ENCODE measurements at places on chromosomes 2 and 18. TPM values are rescaled to one million over a fixed set of nuclear protein-coding genes. Genes with fewer than 3 reads are reported as not detected.

DNA sequence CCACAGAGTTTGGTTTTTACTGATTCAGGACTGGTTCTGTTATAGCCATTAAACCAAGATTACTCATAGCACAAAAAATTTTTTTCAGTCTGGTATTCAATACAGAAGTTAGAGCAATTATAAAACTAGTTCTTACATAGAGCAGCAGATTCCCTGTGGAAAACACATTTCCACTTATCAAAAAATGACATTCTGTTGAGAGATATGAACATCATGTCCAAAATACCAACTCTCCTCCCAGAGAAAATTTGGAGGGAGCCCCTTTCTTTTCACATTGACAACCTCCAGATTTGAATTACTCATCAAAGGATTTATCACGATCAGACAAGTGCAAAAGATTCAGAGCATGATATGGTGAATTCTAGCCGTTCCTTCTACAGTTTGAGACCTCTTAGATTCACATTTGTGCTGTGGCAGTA lies 126.8 kb upstream of the SERPINE2 start:
- no peaks in the 10 kb centered on the region for H3K27me3 ChIP-seq
- no peaks in the 10 kb centered on the region for H3K36me3 ChIP-seq
- no peak overlapping the region for H3K27ac ChIP-seq
- no peak overlapping the region for H3K4me3 ChIP-seq
- H3K4me1 ChIP-seq: no peaks in the 10 kb centered on the region
- no peak for DNase-seq

- no peak overlapping the region for H3K27ac ChIP-seq
- DNase-seq: no peak
- no peaks in the 10 kb centered on the region for H3K4me1 ChIP-seq
- H3K4me3 ChIP-seq: no peak overlapping the region
- no peaks in the 10 kb centered on the region for H3K36me3 ChIP-seq
- H3K27me3 ChIP-seq: no peaks in the 10 kb centered on the region
Observed at GRCh38 chr2:239411549-239412319, 10.9 kb upstream of the HDAC4 start.

DNA sequence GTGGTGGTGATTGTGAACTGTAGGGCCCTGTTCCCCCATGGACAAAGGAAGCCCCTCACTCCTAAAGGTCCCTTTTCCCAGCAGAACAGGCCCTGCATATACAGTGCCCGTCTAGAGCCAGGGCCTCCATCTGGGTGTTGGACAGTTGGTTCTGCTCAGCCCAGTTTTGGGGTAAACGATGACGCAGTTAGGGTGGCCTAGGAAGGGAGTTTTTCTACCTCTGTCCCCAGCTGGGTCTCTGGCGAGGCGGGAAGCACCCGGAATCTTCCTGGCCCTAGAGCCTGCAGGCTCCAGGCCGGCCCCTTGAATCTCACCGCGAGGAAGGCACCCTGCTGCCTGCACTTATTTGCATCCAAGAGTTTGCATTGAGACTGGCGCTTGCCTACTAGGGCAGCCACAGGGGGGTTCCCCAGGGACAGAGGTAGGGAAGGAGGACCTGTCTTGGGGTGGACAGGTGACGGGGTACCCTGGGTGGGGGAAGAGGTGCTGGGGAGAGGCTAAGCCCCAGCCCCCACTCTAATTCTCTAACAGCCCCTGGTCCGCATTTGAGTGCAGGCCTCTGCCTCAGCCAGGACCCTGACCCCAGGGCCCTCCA lies 529 bp upstream of the MTA3 start:
- no peaks in the 10 kb centered on the region for H3K27me3 ChIP-seq
- peaks cover 9% of the 10 kb centered on the region for H3K4me1 ChIP-seq
- peak overlapping the region; percentile 90 for H3K27ac ChIP-seq
- peak; percentile 18 for DNase-seq
- H3K4me3 ChIP-seq: peak overlapping the region; percentile 86

- peaks cover 6% of the 10 kb centered on the region for H3K4me1 ChIP-seq
- no peaks in the 10 kb centered on the region for H3K27me3 ChIP-seq
- DNase-seq: peak; percentile 74
- H3K4me3 ChIP-seq: no peak overlapping the region
- H3K36me3 ChIP-seq: no peaks in the 10 kb centered on the region
Observed at GRCh38 chr2:74334931-74335333, 8.3 kb downstream of the SLC4A5 start.

DNA sequence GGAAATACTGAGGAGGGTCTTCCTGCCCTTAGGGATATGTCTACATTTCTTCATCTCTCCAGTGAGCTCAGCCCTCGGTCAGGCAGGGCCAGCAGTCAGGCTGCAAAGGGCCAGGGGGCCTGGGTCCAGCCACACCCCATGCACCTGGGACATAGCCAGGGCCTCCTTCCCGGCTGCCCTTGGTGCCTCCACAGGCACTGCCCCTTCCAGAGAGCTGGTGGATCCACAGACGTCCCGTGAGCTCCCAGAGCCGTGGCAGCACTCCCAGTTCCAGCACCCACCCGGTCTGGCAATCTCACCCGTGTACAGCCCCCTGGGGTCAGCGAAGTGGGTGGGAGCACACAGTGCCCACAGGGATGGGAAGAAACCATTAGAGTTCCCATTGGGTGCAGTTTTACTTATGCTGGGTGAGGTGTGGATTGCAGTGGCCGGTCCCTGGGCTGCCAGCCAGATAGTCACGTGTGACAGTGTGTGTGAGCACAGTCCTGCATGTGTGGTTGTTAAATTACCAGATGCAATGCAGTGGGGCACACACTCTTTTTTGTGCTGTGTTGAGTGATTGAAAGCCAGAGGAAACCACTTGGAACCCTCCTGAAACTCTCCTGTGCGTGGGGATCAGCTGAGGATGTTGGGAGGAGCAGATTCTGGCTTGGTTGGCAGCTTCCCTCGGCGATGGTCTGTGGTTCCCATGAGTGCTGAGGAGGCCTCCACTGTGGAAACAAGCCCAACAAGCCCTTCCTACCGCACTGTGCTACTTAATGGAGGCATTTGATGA lies 131.0 kb downstream of the SNTG2 start:
- H3K36me3 ChIP-seq: no peaks in the 10 kb centered on the region
- no peaks in the 10 kb centered on the region for H3K27me3 ChIP-seq
- H3K27ac ChIP-seq: no peak overlapping the region
- no peaks in the 10 kb centered on the region for H3K4me1 ChIP-seq
- H3K4me3 ChIP-seq: no peak overlapping the region

- no peaks in the 10 kb centered on the region for H3K36me3 ChIP-seq
- no peak overlapping the region for H3K27ac ChIP-seq
- DNase-seq: no peak
- no peak overlapping the region for H3K4me3 ChIP-seq
Observed at GRCh38 chr2:234849678-234850077, 102.1 kb upstream of the SH3BP4 start.

GRCh38 chr2:47152803-47153202 lies 2.3 kb downstream of the STPG4 start:
- no peaks in the 10 kb centered on the region for H3K27me3 ChIP-seq
- H3K4me3 ChIP-seq: no peak overlapping the region
- H3K27ac ChIP-seq: no peak overlapping the region
- no peak for DNase-seq
- H3K36me3 ChIP-seq: peaks cover 5% of the 10 kb centered on the region
- no peaks in the 10 kb centered on the region for H3K4me1 ChIP-seq

DNA sequence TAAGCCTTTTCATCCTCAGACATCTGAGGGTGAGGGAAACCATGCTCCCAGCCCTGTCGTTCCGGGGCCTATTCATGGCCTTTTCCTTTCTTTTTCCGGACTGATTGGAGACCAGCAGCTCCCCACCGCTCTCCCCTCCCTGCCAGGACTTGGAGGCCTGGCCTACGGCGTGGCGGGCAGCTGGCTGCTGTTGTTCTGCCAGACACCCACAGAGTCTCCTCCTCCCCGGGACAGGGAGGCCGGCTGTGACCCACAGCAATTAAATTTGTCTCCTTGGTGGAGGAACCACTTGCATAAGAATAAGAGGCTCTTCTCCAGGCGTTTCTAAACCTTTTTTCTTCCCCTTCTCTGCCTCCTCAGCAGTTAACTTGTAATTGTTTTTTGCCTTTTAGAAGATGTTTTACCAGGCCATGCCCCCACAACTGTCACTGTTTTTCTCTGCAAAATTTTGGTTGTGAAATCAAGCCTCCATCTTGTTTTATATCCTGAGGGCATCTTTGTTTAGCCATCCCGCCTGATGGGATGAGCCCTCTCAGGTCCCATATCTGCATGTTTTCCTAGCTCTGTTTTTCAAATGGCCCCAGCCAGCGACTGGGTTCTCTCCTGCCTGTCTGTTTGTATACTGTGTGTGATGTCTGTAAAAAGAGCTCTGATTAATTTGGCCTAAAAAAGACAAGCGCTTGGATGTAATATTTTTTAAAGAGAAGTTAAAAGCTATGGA lies 1060.0 kb upstream of the DDX18 start:
- no peaks in the 10 kb centered on the region for H3K4me1 ChIP-seq
- no peak overlapping the region for H3K4me3 ChIP-seq
- DNase-seq: no peak
- H3K36me3 ChIP-seq: no peaks in the 10 kb centered on the region
- no peak overlapping the region for H3K27ac ChIP-seq

- DNase-seq: no peak
- H3K4me3 ChIP-seq: peak overlapping the region; percentile 91
- no peaks in the 10 kb centered on the region for H3K27me3 ChIP-seq
- peaks cover 40% of the 10 kb centered on the region for H3K4me1 ChIP-seq
- H3K27ac ChIP-seq: peak overlapping the region; percentile 99
Observed at GRCh38 chr2:61469424-61470121, 1.3 kb downstream of the USP34 start.

GRCh38 chr2:65025453-65026123 lies 30.6 kb upstream of the CEP68 start:
- H3K27me3 ChIP-seq: no peaks in the 10 kb centered on the region
- peaks cover 34% of the 10 kb centered on the region for H3K36me3 ChIP-seq

- H3K4me1 ChIP-seq: no peaks in the 10 kb centered on the region
- no peaks in the 10 kb centered on the region for H3K36me3 ChIP-seq
- no peak overlapping the region for H3K27ac ChIP-seq
- DNase-seq: no peak
- H3K27me3 ChIP-seq: no peaks in the 10 kb centered on the region
Observed at GRCh38 chr2:180604077-180604476, 376.3 kb upstream of the UBE2E3 start.

DNA sequence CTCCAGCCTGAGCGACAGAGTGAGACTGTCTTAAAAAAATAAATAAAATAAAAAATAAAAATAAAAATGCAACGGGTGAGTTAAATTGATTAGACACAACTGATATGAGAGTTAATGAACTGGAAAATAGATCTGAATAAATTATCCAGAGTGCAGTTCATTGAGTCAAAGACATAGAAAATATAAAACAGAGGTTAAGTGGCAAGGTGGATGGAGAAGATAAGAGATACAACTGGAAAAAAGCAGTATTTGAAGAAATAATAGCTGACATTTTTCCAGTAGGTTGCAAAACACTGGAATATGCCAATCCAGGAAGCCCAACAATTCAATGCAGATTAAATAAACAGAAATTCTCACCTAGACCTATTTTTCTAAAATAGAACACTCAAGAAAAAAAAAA lies 10.7 kb downstream of the CGREF1 start:
- peaks cover 25% of the 10 kb centered on the region for H3K27me3 ChIP-seq
- H3K27ac ChIP-seq: no peak overlapping the region
- no peaks in the 10 kb centered on the region for H3K36me3 ChIP-seq
- H3K4me3 ChIP-seq: no peak overlapping the region
- H3K4me1 ChIP-seq: no peaks in the 10 kb centered on the region

GRCh38 chr18:73235491-73235890 lies 367.7 kb upstream of the NETO1 start:
- H3K4me3 ChIP-seq: no peak overlapping the region
- DNase-seq: no peak
- no peaks in the 10 kb centered on the region for H3K36me3 ChIP-seq
- H3K27me3 ChIP-seq: no peaks in the 10 kb centered on the region
- H3K4me1 ChIP-seq: no peaks in the 10 kb centered on the region
- no peak overlapping the region for H3K27ac ChIP-seq

GRCh38 chr2:43515248-43515647 lies 80.6 kb downstream of the THADA start:
- H3K27me3 ChIP-seq: no peaks in the 10 kb centered on the region
- no peak for DNase-seq
- H3K4me3 ChIP-seq: no peak overlapping the region
- H3K36me3 ChIP-seq: no peaks in the 10 kb centered on the region

DNA sequence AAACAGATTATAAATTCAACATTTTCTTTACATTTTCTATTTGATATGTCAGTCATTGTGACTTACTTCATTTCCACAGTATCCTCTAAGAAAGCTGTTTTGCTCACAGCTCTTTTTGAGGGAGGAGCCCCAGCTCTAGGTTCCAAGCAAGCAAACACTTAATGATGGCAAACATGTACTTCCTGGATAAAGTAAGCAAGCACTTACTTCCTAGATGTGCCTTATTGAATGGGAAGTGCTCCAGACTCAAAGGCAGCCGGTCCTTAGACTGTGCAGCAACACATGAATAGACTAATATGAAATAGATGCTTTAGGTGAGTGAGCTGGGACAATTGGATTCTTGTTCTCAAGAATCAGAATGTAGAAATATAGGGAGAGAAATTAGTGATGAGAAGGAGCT lies 2149.8 kb upstream of the PIK3C3 start:
- H3K4me1 ChIP-seq: no peaks in the 10 kb centered on the region
- no peak overlapping the region for H3K27ac ChIP-seq
- H3K4me3 ChIP-seq: no peak overlapping the region

GRCh38 chr2:71153585-71154224 lies 23.3 kb downstream of the MPHOSPH10 start:
- DNase-seq: no peak
- no peaks in the 10 kb centered on the region for H3K36me3 ChIP-seq
- no peak overlapping the region for H3K4me3 ChIP-seq
- H3K27ac ChIP-seq: no peak overlapping the region

DNA sequence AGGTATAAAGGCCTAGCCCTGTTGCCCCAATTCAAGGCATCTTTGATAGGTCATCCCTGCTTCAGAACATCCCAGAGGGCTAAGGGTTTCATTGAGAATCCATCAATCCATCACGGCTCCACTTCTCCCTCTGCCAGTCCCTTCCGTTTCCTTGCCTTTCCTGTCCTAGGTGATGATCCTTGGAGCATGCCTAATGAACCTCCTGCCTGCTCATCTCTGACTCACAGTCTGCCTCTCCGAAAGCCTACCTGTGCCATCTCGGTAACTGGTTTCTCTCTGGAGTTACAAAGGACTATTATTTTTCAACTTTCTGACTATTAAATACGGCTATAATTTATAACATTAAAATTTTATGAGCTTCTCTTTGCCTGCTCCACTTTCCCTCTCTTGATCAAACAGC lies 36.7 kb upstream of the OSBPL6 start:
- H3K4me3 ChIP-seq: no peak overlapping the region
- no peak for DNase-seq
- H3K4me1 ChIP-seq: no peaks in the 10 kb centered on the region

TXNDC2 gene
- not detected for total RNA-seq

HAAO gene
- 2.8 TPM for total RNA-seq

ESPNL gene
- total RNA-seq: 1.7 TPM

ACTR1B gene
- total RNA-seq: 75.9 TPM

MOCOS gene
- 0.25 TPM for total RNA-seq

AMER3 gene
- not detected for total RNA-seq

DARS1 gene
- total RNA-seq: 69.2 TPM

UGT1A10 gene
- total RNA-seq: not detected

All from heart right ventricle (tissue), 16 donors.